GDM1 (cell line): ENCODE measurements at places on chromosomes 16 and 17.

DNA sequence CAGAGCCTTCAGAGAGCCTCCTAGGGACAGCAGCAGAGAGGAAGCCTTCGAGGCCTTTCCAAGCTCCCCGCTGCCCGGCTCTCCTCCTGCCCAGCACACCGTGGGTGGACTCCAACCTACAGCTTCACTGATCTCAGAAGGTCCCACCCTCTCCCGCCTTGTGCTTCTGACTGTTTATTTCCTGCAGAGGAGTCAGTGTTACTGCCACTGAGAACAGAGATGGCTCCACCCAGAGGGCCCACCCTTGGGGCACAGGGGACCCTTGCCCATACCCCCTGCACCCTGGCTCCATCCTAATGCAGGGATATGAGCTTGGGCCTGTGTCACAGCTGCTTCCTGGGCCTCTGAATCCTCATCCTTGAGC, 52.8 kb upstream of the TOB1 start:
- DNase-seq: no peak

GRCh38 chr17:67441052-67441895, 64.2 kb downstream of the PITPNC1 start:
- DNase-seq: no peak

DNA sequence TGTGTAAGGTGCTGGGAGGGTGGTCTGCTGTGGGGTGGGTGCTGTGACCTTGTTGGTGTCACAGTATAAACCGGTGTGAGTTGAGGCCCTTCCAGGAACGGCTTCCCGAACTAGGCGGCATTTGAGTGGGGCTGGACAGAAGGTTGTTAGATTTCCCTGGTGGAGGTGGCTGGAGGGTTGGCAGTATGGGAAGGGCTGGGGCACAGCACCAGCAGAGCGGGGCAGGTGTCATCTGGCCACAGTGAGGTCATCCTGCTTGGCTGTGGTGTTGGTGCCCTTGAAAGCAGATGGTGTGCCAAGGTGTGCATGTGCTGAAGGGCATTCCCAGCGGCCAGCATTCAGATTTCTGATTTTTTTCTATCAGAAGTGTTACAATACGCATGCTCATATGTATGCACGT, 28.1 kb downstream of the BANP start:
- DNase-seq: no peak

DNA sequence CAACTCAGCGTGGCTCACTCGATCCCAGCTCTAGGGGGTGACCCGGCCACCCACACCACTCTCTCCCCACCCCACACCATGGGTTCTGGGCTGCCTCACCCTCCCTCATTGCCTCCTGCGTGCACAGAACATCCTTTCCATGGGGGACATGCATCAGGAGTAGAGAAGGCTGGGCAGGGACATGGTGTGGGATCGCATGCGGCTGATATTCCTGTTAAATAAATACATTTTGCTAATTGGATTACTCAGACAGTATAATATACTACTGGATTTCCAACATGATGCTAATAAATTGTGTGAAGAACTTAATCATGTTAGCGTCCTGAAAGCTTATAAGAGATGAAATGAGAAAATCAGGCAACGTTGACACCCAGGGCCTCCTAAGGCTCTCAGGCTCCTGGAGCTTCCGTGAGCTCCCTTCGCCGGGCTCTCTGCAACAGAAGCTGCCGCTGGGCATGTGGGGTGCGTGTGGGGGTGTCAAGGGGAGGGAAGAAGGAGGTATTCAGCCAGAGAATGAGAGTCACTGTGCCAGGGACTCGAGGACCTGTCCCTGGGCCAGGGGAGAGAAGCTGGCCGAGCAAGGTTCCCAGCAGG, 173.1 kb upstream of the TNRC6C start:
- DNase-seq: no peak

- no peak for DNase-seq
These were observed 26.6 kb downstream of the NGFR start for GRCh38 chr17:49521471-49522356.

DNA sequence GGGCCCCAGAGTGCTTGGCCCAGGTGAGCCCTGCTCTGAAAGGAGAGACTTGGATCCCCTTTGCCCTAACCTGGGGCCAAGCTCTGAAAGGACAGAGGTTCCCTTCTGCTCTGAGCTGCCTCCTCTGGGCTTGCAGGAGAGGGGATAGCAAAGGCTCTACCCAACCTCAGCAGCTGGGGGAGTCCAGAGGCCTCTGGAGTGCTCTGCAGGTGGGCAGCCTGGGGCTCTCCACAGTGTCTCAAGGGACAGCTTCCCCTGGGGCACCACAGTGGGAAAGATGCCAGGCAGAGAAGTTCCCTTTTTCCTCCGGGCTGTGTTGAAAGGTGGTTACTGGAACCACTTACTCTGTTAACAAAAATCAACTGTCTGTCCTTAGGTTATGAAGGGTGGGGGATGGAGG, 48.2 kb upstream of the MGAT5B start:
- DNase-seq: no peak
